ENCODE measurements at places on chromosomes 5 and 9.

- DNase-seq, result no peak
Measured at GRCh38 chr5:126004636-126005035, 418.6 kb upstream of the GRAMD2B start.

- no peak for DNase-seq
Measured at GRCh38 chr5:411728-412127, 31.2 kb upstream of the EXOC3 start.

DNA sequence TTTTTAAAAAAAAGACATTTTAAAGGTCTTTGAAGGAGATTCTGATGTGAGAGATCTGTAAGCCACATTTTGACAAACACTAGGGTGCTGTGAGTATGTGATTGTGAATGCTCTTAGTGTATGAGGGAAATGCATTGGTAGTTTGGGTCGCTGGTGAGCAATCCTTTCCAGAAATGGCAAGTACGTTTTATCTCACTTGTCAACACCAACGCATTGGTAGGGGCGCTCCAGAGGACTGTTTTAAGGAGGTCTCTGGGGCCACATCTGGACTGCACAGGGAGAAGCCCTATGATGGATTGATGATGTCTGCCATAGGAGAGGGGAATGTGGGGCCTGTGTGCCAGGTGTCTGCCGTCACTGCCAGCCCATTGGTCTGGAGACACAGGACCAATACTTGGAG lies 522.6 kb downstream of the BNC2 start:
- DNase-seq, result no peak

DNA sequence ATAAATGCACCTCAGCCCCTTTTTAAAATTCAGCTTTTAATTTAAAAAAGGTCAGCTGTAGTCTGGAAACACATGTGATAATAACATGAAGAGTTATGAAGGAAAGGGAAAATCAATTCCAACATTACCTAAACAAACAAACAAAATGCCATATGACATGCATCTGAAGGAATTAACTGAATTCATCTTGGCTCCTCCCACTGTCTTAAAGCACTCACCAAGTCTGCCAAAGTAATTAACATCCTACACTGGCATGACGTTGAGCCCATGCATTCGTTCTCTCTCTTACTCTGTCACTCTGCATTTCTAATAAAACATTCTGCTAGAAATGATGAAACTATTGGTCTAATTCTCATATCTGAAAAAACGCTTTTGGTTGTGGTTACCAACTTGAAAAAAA lies 37.7 kb downstream of the TSSK1B start:
- DNase-seq, result no peak

DNA sequence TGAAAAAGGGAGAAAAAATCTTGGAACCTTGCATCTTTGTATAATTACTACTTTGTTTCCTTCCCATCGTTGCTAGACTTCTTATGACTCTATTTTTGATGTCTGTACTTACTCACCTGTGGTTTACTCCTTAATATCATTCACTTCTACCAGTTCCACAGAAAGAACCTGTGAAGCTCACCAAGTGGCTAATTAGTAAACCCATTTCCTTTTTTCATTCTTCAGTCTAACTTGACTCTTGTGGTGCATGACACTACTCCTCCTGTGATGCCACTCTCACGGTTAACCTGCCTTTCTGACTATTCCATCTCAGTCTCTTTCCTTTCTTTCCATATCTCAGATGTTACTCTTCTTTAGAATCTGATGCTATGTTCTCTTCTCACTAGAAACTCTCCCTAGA lies 14.6 kb downstream of the RECK start:
- no peak for DNase-seq

DNA sequence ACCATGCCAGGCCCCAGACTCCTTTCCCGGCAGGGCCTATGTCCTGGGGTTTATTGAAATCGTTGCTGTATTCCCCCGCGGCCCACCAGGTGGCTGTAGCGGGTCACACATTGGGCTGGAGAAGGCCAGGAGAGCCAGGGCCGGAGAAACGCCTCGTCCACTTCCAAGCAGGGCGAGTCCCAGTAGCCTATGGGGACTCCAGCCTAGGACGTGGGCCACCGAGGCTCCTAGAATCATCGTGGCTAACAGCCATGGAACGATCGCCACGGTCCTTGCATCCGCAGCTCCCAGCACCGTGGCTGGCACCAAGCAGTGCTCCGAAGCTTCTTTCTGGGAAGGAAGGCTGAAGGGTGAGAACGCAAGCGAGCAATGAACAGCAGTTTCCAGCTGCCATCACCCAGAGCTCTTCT lies 87.7 kb downstream of the ENTREP1 start:
- DNase-seq, result no peak

GRCh38 chr9:71352837-71353236 lies 231.4 kb upstream of the TRPM3 start:
- no peak for DNase-seq

All from GM19239 (cell line).